ENCODE measurements at places on chromosomes 5 and 9. TPM values are rescaled to one million over a fixed set of nuclear protein-coding genes. Genes with fewer than 3 reads are reported as not detected.

DPYSL3 gene
- not detected for total RNA-seq

PCA3 gene
- not detected for total RNA-seq

NR2F1 gene
- total RNA-seq: not detected

PCDHB8 gene
- not detected for total RNA-seq

FAM151B gene
- 0.12 TPM for total RNA-seq

RAB3C gene
- total RNA-seq: not detected

VLDLR gene
- 8.6 TPM for total RNA-seq

OR13D1 gene
- not detected for total RNA-seq

BARHL1 gene
- not detected for total RNA-seq

SPINK1 gene
- not detected for total RNA-seq

ROR2 gene
- 3.2 TPM for total RNA-seq

CEP78 gene
- 54.0 TPM for total RNA-seq

CARTPT gene
- total RNA-seq: not detected

PCDHA2 gene
- total RNA-seq: not detected

PLCXD3 gene
- not detected for total RNA-seq

TTLL11 gene
- total RNA-seq: 2.2 TPM

OGN gene
- not detected for total RNA-seq

ST8SIA4 gene
- total RNA-seq: 53.3 TPM

ADAMTS19 gene
- total RNA-seq: not detected

CDC20B gene
- 0.75 TPM for total RNA-seq

NANS gene
- total RNA-seq: 35.5 TPM

JAKMIP2 gene
- 6.1 TPM for total RNA-seq

SLC35D2 gene
- total RNA-seq: 6.7 TPM

HMMR gene
- 82.2 TPM for total RNA-seq

IRX2 gene
- total RNA-seq: not detected
